Thyroid gland (tissue), 4 donors: ENCODE measurements at places on chromosomes 7 and 10.

DNA sequence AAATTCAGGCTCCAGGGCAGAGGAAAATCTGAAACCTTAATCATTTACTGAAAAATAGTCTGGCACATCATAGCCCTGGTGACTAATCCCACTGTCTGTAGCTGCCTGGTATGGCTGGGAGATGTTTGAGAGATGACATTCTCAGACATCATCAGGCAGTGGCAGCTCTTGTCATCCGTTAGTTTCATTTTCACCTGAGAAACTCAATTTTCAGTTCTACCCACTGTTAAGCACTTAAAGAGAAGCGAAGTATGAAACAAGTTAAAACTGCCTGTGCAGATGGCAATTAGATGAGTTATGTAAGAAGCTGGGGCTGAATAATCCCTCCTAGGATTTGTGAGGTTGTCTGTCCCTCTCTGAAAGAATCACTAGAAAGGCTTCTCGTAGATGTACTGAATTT lies 150.2 kb downstream of the NSUN6 start:
- no peaks in the 10 kb centered on the region for H3K36me3 ChIP-seq
- H3K4me3 ChIP-seq = no peak overlapping the region
- DNase-seq = no peak
- no peak overlapping the region for H3K27ac ChIP-seq

- DNase-seq = no peak
- no peaks in the 10 kb centered on the region for H3K36me3 ChIP-seq
- H3K27ac ChIP-seq = no peak overlapping the region
- no peak overlapping the region for H3K4me3 ChIP-seq
Observed at GRCh38 chr7:138932870-138933269, 48.3 kb downstream of the KIAA1549 start.

DNA sequence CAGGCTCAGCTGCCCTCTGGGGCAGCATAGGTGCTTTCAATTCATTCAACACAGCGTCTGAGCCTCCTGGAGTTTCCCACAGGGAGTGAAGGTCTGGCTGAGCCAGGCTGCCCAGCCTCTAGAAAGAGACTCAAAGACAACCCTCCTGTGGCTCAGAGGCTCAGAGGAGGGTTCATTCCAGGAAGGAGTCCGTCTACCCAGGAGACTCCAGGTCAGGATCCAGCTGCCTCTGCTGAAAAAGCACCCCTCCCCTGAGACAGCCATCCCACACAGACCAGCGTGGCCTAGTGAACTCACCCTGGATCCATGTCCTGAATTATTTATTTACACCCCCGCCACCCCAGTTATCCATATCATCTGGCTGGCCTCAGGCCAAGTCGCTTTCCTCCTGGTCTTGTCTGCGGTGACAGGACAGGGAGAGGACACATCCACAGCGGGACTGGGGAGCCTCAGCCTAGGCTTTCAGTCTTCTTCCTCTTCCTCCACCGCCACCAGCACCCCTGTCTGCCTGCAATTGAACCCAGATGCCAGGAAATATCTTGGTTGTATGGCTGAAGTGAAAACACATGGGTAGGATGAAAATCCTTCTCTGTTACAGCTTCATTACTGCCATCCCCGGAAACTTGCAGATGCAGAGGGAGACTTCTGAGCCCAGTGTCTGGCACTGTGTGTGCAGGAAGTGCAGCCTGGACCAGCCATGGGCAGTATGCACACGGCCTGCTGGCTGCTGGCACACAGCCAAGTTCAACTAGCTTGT lies 44.0 kb upstream of the COL13A1 start:
- no peaks in the 10 kb centered on the region for H3K36me3 ChIP-seq
- no peaks in the 10 kb centered on the region for H3K27me3 ChIP-seq
- no peak overlapping the region for H3K27ac ChIP-seq
- peaks cover 5% of the 10 kb centered on the region for H3K4me1 ChIP-seq

- H3K27me3 ChIP-seq = no peaks in the 10 kb centered on the region
- DNase-seq = no peak
- no peak overlapping the region for H3K4me3 ChIP-seq
- H3K36me3 ChIP-seq = no peaks in the 10 kb centered on the region
Observed at GRCh38 chr7:27641581-27642230, 21.0 kb downstream of the HIBADH start.

DNA sequence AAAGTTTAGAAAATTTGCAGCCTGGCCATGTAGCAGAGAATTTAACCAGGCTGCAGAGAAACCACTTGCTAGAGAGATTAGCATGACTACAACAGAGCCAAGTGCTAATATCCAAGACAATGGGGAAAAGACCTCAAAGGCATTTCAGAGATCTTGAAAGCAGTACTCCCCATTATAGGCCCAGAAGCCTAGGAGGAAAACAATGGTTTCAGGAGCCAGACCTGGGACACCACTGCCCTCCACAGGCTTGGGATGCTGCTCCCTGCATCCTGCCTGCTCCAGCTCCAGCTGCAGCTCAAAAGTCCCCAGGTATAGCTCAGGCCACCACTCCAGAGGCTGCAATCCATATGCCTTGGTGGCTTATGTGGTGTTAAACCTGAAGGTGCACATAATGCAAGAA lies 101.5 kb upstream of the TMEM72 start:
- no peak overlapping the region for H3K27ac ChIP-seq
- H3K4me3 ChIP-seq = no peak overlapping the region
- no peak for DNase-seq
- H3K27me3 ChIP-seq = no peaks in the 10 kb centered on the region

DNA sequence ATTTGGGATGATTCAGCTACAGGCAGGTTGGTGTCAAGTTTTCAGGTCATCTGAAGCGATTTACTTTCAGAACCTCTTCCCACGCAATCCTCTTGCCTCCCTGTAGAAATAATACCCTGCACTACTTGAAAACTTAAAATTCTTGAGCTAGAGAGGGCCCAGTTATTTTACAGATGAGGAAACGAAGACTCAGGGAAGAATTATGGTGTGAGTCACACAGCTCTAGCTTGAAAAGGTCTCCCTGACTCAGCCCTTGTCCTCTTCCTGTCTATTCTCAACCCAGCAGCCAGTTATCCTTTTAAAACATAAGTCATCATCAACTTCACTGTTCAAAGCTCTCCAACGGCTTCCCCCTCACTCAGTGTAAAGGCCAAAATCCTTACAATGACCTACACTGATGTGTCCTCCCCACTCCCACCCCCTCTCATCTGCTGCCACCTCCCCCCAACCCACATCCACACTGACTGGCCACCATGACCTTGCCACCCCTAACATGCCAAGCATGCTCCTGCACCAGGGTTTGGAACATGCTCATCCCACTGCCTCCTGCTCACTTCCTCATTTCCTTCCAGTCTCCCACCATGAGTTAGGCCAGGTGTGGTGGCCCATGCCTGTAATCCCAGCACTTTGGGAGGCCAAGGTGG lies 3.4 kb downstream of the DNMBP start:
- peaks cover 19% of the 10 kb centered on the region for H3K4me1 ChIP-seq
- no peak for DNase-seq
- no peaks in the 10 kb centered on the region for H3K36me3 ChIP-seq
- no peak overlapping the region for H3K4me3 ChIP-seq

GRCh38 chr10:84659497-84660439 lies 331.4 kb downstream of the CCSER2 start:
- no peak overlapping the region for H3K4me3 ChIP-seq
- H3K27ac ChIP-seq = no peak overlapping the region
- DNase-seq = no peak
- H3K36me3 ChIP-seq = no peaks in the 10 kb centered on the region
- no peaks in the 10 kb centered on the region for H3K27me3 ChIP-seq

DNA sequence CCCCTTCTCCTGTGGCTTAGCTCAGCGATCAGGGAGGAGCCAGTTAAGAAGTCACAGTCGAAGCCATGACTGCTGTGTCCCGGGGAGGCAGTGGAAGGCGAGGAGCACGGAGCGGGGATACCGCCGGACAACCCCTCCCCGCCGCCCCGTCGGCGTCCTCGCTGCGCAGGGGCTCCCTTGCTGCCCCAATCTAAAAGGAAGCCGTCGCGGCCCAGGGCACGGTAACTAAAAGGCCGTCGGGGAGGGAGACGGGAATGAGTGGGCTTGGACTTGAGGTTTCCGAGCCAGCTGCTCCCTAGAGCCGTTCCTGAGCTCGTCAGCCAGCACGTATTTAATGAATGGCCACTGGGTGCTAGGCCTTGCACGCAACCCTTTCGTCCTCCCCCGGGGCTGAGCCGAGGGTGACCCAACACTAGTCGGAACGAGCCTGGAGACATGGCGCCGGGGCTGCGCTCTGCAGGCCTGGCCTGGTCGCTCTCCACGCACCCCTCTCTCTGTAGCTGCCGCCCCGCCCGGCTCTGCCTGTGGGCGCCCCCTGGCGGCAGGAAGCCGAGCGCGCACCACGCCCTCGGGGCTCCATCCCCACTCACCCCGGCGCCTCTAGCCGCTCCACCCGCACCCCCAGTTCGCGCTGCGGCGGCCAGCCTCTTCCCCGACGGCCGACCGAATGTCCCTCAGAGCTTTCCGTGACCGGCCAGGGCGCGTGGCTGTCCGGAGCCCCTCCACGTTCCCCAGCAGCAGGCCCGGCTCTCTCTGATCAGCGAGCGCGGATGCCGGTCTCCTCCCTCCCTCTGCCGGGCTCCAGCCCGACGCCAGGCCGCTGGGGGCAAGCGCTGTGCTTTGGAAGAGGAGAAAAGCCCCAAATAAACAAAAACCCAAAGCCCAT lies 29.3 kb upstream of the KCNK18 start:
- H3K4me3 ChIP-seq = no peak overlapping the region
- no peak overlapping the region for H3K27ac ChIP-seq

DNA sequence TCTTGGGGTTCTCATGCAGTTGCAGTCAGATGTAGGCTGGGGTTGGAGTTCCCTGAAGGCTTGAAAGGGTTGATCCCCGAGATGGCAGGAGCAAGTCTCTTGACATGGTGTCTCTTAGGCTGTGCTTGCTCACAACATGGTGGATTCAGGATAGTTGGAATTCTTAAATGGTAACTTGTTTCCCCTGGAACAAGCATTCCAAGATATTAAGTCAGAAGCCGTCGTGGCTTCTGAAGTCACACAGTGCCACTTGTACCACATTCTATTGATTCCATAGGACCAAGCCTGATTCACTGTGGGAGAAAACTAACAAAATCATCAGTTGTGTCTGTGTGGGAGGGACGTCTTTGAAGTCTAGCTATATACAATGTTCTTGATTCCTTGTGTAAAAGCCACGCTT lies 3.5 kb upstream of the SLC35B4 start:
- H3K4me1 ChIP-seq = peaks cover 9% of the 10 kb centered on the region
- DNase-seq = no peak
- H3K27ac ChIP-seq = no peak overlapping the region
- H3K4me3 ChIP-seq = no peak overlapping the region
- no peaks in the 10 kb centered on the region for H3K36me3 ChIP-seq

DNA sequence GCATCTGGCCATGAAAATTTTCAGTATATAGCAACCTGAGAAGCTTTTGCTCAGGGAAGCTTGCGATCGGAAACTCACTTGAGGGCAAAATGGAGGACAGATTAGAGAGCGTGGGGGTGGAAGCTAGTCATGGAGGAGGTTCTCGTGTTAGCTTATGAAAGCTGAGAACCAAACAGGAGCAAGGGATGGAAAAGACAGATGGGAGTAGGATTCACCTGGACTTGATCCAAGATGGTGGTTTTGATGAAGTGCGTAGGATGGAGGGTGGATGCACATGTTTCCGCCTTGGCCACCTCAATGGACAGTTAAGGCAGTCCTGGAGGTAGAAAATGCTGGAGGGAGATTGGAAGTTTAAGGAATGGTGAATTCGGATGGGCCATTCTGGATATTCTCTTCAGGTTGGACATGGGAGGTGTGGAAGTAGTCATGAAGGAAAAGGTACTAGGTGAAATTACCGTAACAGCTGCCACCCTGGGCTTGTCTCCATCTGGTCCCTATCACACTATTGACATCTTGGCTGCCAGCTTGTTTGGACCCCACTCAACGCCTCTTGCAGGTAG lies 6.3 kb upstream of the C10orf95 start:
- H3K4me1 ChIP-seq = peaks cover 51% of the 10 kb centered on the region
- no peak for DNase-seq
- no peaks in the 10 kb centered on the region for H3K27me3 ChIP-seq
- no peak overlapping the region for H3K4me3 ChIP-seq
- H3K36me3 ChIP-seq = no peaks in the 10 kb centered on the region

DNA sequence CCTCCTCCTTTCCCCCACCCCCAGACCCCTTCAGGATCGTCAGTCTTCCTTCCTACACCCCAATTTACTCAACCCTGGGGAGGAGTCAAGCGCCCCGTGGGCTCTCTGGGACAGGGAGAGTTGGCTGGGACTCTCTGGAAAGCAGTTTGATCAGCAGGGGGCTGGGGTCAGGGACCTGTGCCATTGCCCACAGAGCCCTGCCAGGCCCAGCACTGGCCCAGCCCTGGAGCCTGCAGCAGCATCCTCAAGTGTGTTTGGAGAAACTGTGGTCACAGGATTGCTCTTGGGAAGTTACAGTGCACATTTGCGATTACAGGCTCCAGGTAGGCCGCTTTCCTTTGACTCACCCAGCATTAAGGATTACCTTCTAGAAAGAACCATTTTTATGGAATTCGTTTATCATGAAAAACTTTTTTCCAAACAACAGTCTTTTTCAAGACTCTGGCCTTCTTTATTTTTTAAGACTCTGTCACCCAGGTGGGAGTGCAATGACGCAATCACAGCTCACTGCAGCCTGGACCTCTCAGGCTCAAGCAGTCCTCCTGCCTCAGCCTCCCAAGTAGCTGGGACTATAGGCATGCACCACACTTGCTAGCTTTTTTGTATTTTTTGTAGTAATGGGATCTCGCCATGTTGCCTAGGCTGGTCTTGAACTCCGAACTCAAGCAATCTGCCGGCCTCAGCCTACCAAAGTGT lies 50.7 kb downstream of the CHST3 start:
- no peak overlapping the region for H3K27ac ChIP-seq
- no peak for DNase-seq
- H3K4me1 ChIP-seq = peaks cover 14% of the 10 kb centered on the region
- H3K4me3 ChIP-seq = no peak overlapping the region

DNA sequence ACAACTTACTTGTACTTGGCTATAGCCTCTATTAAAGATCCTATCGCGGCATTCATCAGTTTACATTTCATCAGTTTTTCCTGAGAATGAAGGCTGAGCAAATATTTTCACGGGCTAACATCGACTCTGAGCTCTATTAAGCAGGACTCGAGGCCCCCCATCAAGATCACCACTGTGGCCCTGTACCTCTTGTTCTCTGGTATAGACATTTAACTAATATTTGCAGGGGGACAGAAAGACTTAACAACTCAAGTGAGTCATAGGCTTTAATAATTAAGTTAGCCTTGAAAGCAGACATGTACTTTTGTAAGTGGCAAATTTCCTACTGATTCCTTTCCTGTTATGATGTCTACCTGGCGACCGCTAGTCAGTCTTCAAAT lies 45.4 kb downstream of the DOCK4 start:
- no peaks in the 10 kb centered on the region for H3K27me3 ChIP-seq
- no peaks in the 10 kb centered on the region for H3K36me3 ChIP-seq
- no peak overlapping the region for H3K27ac ChIP-seq
- H3K4me1 ChIP-seq = peaks cover 11% of the 10 kb centered on the region
- no peak overlapping the region for H3K4me3 ChIP-seq

- H3K4me3 ChIP-seq = no peak overlapping the region
- H3K27ac ChIP-seq = no peak overlapping the region
- H3K4me1 ChIP-seq = no peaks in the 10 kb centered on the region
- no peak for DNase-seq
- H3K36me3 ChIP-seq = no peaks in the 10 kb centered on the region
- no peaks in the 10 kb centered on the region for H3K27me3 ChIP-seq
Observed at GRCh38 chr10:68192113-68192512, 39.8 kb downstream of the ATOH7 start.
